ENCODE measurements at places on chromosomes 12 and 14.
A peak's percentile ranks its signal among the peaks of the same experiment; 100 is the strongest.

DNA sequence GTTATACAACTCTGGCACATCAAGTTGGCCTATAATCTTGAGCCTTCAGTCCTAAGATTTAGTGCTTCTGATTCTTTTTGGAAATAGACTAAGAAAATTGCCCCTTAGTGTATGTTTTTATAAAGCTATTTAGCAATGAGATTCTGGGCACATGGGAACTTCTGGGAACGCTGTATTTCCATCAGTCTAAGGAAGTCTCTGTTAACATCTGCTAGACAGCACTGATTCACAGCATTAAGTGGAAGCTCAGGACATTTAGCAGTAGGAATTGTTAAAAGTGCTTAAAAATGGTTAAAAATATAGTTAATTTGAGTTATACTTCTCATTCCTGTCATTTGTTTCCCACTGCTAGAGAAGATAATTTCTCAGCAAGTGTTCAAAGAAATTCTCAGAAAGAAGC lies 579.1 kb downstream of the SLC16A7 start:
- DNase-seq: no peak

- DNase-seq: peak; percentile 66
These were observed 1.7 kb downstream of the PPM1H start for GRCh38 chr12:62933220-62933601.

DNA sequence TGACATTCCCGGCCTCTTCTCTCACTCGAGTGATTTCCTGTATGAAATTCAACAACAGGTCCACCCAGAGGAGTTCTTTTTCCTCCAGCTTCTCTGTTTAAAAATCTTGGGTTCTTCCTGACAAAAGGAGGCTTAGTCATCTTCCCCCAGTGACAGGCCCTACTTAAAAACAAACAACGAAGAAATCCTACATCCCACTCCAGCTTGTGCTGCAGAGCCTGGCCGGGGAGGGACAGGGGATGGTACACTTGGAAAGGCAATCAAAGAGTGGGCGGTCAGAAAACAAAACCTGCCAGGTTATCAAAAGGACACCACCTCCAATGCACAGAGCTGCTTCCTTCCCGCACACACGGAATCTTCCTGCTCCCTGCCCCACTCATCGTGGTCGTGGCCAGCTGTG lies 101.3 kb downstream of the CACNA1C start:
- DNase-seq: no peak

- DNase-seq: no peak
These were observed 486.2 kb downstream of the NAV3 start for GRCh38 chr12:78316631-78317468.

DNA sequence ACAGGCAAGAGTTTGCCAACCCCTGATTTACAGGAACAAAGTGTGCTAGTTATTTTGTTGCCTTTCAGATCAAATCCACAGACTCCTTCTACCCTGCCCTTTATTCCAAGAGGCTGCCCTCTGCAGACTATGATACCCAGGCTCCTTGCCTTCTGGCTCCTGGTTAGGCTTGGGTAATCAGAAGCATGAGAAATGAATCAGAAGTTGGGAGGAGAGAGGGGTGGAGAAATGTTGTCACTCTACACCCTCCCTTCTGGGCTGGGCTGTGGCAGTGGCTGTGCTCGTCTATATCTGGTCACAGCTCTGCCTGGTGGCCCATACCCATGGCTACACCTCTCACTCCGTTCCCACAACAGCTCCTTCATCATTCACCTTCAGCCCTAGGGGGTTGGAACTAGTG lies 204.6 kb upstream of the PLXNC1 start:
- DNase-seq: peak; percentile 55

DNA sequence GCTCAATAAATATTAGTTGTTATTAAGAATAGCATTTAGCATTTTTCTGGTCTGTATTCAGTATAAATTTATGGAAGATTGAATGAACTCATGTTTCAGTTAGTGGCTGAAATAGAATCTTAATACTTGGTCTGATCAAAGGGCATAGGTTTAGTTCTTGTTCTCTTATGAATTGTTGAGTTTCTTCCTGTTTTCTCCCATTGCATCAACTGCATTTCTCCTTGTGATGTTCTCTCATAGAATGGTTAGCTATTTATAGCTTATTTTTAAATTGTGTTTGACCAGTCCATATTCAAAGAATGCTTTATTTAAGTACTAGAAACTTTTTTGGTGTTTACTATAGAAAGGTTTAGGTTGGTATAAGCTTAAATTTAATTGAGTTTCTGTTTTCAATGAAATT lies 29.8 kb downstream of the APAF1 start:
- DNase-seq: no peak

GRCh38 chr12:109687250-109687649 lies 26.4 kb upstream of the FAM222A start:
- no peak for DNase-seq

DNA sequence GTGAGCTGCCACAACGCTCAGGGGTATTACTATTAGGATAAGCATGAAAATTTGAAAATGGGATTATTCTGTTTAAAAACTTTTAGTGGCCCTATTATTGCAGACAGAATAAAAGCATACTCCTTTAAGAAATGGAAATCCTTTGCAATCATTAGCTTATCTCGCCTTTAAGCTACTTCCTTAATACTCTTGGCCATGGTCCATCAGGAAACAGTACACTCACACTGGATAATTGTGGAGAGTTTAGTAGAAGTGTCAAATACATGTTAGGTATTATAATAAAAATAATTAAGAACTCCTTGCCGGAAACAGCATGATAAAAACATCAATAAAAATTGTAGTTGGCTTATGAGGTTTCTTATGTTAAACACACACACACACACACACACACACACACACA lies 100.4 kb upstream of the PPFIA2 start:
- no peak for DNase-seq

DNA sequence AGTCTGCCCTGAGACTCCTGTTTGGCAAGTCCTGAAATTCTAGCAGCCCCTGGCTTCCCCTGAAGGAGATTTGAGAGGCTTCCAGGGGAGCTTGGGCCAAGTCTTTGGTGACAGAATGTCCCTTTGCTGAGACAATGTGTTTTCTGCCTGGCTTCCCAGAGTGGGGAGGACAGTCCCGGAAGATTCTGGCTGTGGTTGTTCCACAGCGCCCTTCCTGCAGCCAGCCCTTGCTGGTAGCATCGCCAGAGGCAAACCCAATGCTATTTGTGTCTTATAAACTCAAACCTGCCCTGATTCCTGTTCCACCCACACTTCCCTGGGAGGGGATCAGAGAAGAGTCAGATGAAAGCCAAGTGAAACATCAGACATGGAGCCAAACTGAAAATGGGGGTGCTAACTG lies 56.4 kb upstream of the OAS1 start:
- DNase-seq: peak; percentile 59

GRCh38 chr12:108457006-108457733 lies 57.9 kb upstream of the FICD start:
- DNase-seq: no peak

GRCh38 chr14:74459289-74459946 lies 33.4 kb upstream of the SYNDIG1L start:
- DNase-seq: no peak

DNA sequence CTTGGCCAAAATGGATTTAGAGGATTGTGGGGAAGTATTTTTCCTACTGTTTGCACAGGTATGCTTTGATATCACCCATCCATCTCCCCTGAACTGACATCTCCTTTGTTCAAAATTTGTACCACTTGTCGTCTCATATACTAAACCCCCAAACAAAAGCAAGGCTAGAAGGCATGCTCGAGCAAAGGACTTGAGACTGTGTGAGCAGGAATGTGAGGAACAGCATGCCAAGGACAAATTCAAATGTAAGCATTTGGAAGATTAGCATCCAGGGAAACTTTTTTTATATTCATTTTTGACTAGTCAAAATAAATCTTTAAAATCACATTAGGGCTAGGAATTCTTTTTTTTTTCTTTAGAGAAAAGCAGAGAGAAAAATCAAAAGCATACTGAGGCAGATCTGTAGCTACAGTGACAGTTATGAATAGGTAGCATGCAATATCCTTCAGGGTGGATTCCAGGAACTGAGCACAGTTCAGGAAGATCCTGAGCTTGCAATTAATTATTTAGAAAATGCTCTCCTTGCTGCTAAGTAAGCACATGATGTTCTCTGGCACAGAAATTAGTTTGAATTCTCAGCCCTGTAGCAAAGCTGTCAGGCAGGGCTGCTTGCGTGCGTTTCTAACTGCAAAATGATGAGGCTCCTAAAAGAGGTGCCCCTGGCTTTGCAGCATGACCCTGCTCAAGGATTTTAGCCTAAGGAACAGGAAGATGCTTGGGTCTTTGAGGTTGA lies 327.7 kb downstream of the LRIG3 start:
- DNase-seq: no peak

DNA sequence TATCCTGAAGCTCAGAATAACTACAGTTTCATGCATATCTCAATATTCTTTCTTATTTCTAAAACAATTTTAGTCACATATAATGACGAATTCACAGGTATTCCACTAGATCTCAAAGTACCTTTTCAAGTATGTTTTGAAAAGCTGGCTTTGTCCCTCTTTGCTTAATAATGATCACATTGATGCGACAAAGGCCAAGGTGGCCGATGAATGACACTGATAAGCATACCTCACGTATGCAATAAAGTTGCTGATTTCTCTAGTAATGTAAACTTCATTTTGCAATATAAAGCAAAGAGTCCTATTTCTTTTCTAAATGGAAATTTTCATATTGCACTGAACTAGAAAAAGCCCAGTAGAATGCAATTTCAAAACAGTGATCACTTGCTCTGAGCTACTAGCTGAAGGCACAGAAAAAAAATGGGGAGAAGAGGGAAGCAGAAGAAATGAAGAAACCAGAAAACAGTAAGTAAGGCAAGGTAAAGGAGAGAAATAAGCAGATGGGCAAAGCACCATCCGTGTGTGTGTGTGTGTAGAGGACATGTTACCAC lies 29.3 kb downstream of the FGD6 start:
- no peak for DNase-seq

DNA sequence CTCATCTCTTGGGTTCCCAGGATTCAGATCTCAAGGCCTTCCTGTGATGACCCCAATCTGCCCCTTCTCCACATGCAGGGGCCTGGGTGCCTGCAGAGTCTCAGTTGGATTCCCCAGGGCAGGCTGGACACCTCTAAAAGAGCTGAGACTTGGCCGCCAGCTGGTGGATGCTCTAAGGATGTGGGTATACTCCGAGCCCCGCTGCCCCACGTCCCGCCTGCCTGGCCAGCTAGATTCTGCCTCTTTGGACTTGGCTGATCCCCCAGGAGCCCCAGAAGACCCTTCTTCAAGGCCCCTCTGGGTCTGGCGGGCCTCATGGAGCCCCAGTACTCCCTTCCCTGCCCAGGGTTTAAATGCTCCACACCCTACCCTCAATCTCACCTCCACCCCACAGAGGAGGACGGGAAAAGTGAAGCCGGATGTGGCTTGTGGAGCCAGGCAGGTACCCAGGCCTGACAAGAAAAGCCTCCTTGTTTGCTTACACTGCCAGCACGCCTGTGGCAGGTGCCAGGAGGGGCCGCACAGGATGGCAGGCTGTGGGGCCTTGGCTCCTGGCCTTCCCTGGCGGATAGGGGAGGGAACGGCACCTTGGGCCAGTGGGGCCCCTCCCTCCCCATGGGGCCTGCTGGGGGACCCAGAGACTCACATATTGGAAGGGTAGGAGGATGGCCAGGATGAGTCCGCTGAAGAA lies 15.1 kb downstream of the FAIM2 start:
- DNase-seq: peak; percentile 39

GRCh38 chr12:9509464-9510161 lies 98.1 kb downstream of the KLRB1 start:
- DNase-seq: no peak

GRCh38 chr12:111993292-111994150 lies 19.4 kb downstream of the TMEM116 start:
- DNase-seq: no peak

DNA sequence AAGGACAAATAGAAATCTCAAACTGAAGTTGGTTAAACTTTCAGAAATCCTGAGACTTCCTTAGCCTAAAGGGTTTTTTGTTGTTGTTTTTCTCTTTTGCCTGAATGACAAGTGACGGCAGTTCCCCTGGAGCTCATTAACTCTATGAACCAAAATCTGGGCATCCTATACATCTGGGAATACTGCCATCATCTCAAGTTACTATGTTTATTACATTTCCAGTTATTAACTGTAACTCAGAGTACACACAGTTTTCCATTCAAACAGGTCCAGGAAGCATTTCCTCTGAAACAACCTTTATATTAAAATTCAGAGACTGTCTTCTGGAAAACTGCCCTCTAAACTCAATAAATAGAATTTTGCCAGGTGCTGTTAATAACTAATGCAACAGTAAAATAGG lies 55.6 kb upstream of the CDKL1 start:
- no peak for DNase-seq

DNA sequence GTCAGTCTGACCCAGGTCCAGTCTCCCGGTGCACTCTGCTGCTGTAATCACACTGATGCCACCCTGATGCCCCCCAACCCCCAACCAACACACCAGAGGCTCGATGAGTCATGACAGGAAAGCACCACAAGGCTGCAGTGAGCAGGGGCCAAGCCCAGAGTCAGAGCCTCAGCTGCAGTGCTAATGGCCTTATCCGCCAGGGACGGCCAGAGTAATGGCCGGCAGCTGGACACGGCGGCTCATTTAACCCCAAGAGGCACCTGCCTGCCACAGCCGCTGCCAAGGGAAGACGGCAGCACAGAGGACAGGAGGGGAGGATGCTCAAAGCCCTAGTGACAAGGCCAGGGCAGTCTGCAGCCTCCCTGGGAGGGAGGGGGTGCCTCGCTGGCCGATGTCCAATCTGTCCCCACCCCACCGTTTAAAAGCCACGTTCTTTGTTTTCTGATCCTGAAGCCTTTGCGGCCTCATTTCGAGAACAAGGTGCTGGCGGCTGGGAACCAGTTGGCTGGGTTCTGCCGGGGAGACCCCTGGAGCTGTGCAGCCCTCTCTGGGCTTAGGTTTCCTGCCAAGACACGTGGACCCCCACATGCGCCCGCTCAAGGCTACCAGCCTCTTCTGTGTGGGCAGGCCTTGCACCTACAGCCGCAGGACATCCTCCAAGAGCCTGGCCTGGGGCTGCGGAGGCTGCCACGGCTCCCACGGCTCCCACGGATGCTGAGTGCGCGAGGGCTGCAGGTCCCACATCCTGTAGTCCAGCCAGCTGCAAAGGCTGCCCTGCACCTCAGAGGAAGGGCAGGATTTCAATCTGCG lies 13.1 kb downstream of the CCDC85C start:
- no peak for DNase-seq

DNA sequence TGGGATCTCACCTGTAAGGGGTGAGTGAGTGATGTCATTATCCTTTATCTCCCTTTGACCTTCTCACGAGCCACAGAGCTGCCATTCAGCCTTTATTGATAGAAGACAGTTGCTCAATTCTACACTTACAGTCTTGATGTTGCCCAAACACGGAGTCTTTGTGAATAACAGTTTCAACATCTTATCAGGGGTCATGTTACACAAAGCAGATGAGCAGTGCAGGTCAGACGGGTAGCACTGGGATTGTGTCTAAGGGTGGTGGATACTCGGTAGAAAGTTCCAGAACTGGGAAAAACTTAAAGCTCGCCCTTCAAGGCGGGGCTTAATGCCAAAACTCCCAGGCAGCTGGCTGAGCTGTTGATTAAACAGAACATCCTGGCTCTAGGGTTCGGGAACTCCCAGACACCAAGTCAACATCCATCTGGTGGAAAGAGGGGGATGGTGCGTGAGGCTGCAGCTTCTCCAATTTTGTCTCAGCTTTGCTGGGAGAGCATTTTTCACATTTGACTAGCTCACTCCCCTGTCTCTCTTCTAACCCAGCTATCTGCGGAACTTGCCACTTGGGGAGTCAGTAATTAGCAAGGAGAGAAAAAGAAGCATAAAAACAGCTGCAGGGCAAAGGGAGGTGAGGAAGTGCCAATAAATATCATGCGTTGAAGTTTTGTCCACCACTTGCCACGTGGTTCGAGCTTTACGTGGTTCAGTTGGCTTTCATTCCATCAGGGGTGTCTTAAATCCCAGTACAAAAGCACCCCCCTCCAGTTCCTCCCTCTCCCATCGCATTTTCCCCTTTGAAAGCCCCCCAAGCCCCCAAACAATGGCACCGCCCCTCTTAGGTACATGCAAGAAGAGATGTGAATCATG lies 31.0 kb downstream of the FOXN4 start:
- peak; percentile 69 for DNase-seq

Data from right cardiac atrium (tissue), 5 donors.